Upper lobe of left lung (tissue), 6 donors: ENCODE measurements at places on chromosomes 1 and 21. TPM values are rescaled to one million over a fixed set of nuclear protein-coding genes. Genes with fewer than 3 reads are reported as not detected.

- H3K27me3 ChIP-seq: no peaks in the 10 kb centered on the region
- H3K27ac ChIP-seq: peak overlapping the region; percentile 100
- peak overlapping the region; percentile 91 for H3K4me3 ChIP-seq
- no peak for DNase-seq
- H3K4me1 ChIP-seq: peaks cover 53% of the 10 kb centered on the region
- peaks cover 40% of the 10 kb centered on the region for H3K36me3 ChIP-seq
These were observed 3.6 kb downstream of the BTG2 start for GRCh38 chr1:203308923-203309331.

- no peaks in the 10 kb centered on the region for H3K27me3 ChIP-seq
- H3K36me3 ChIP-seq: no peaks in the 10 kb centered on the region
- no peak overlapping the region for H3K4me3 ChIP-seq
- no peak for DNase-seq
These were observed 445.1 kb downstream of the AJAP1 start for GRCh38 chr1:5099558-5099957.

- H3K4me3 ChIP-seq: no peak overlapping the region
- H3K4me1 ChIP-seq: peaks cover 3% of the 10 kb centered on the region
These were observed 97.1 kb downstream of the MACF1 start for GRCh38 chr1:39301606-39302005.

AADACL3 gene
- not detected for total RNA-seq

LAMC2 gene
- 10.5 TPM for total RNA-seq

ETS2 gene
- total RNA-seq: 121 TPM

- peaks cover 17% of the 10 kb centered on the region for H3K4me1 ChIP-seq
- DNase-seq: no peak
- H3K27ac ChIP-seq: no peak overlapping the region
- H3K4me3 ChIP-seq: no peak overlapping the region
- no peaks in the 10 kb centered on the region for H3K36me3 ChIP-seq
- H3K27me3 ChIP-seq: no peaks in the 10 kb centered on the region
These were observed 47.2 kb downstream of the GNG12 start for GRCh38 chr1:67785847-67786753.

IGSF3 gene
- 24.5 TPM for total RNA-seq
